ENCODE measurements at places on chromosomes 2 and 18. TPM values are rescaled to one million over a fixed set of nuclear protein-coding genes. Genes with fewer than 3 reads are reported as not detected.

CGREF1 gene
- total RNA-seq = 0.81 TPM

C1GALT1C1L gene
- total RNA-seq = 0.48 TPM

TUBA3E gene
- total RNA-seq = not detected

NEU2 gene
- total RNA-seq = not detected

SP9 gene
- not detected for total RNA-seq

SLC19A3 gene
- not detected for total RNA-seq

TACR1 gene
- total RNA-seq = not detected

SERPINB2 gene
- total RNA-seq = not detected

PARD6G gene
- total RNA-seq = not detected

FBXO48 gene
- total RNA-seq = 3.7 TPM

DOCK10 gene
- total RNA-seq = 179 TPM

PRKAG3 gene
- total RNA-seq = not detected

DNAH7 gene
- total RNA-seq = 0.02 TPM

COL3A1 gene
- total RNA-seq = 0.12 TPM

SOX11 gene
- not detected for total RNA-seq

ADCY3 gene
- total RNA-seq = 63.4 TPM

CIB4 gene
- not detected for total RNA-seq

NIF3L1 gene
- 40.0 TPM for total RNA-seq

LONRF2 gene
- total RNA-seq = 0.10 TPM

SRD5A2 gene
- not detected for total RNA-seq

SLC5A7 gene
- total RNA-seq = not detected

MATN3 gene
- not detected for total RNA-seq

PTPRN gene
- 1.7 TPM for total RNA-seq

KCNK3 gene
- not detected for total RNA-seq

SLC30A3 gene
- 2.3 TPM for total RNA-seq

TOGARAM2 gene
- total RNA-seq = 4.3 TPM

TDRD15 gene
- not detected for total RNA-seq

MERTK gene
- 3.0 TPM for total RNA-seq

IL36A gene
- 0.84 TPM for total RNA-seq

SYT4 gene
- total RNA-seq = not detected

RBKS gene
- total RNA-seq = 5.8 TPM
